ENCODE measurements at places on chromosomes 7 and 10.

GRCh38 chr7:30994206-30995100 lies 30.7 kb downstream of the GHRHR start:
- no peak for DNase-seq

DNA sequence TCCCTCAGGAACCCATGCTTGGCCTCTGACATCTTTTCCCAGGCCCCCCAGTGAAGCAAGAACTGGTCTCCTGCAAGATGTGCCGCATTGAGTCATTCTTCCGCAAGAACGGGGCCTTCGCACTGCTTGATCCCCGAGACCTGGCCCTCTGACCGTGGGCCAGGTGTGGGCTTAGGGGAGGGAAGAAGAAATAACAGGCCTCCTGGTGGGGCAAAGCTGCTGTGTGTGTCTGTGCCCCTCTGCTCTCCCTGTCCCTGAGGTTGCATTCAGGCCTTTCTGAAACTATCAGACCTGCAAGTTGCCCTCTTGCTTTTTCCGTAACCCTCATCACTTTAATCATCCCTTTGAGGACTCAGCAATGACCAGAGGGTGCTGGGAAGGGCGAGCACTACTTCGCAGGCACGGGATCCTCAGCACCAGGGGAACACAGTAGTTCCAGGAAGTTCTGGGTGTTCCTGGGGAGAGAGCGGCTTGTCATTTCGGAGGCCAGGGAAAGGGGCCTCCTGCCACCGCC lies 6.0 kb downstream of the ATP6V1F start:
- no peak for DNase-seq

DNA sequence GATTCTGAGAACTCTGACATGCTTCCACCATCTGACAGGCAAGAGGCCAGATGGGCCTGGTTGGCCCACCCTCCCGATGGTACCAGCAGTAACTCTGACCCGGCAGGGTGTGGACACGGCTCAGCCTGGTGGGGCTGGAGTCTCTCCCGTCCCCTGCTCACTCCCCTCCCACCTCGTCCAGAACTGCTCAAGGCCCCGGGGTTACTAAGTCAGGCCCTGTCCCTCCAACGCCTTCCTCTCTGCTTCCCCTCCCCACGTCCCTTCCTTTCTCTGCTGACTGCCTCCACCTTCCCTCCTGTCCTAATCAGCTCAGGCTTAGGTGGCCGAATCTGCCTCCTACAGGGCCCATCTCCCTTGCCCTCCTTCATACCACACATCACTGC lies 12.5 kb downstream of the CALML5 start:
- no peak for DNase-seq

- DNase-seq = no peak
Measured at GRCh38 chr10:61822781-61823230, 78.7 kb upstream of the ARID5B start.

- DNase-seq = no peak
Measured at GRCh38 chr10:11165591-11166543, 148.2 kb downstream of the CELF2 start.

DNA sequence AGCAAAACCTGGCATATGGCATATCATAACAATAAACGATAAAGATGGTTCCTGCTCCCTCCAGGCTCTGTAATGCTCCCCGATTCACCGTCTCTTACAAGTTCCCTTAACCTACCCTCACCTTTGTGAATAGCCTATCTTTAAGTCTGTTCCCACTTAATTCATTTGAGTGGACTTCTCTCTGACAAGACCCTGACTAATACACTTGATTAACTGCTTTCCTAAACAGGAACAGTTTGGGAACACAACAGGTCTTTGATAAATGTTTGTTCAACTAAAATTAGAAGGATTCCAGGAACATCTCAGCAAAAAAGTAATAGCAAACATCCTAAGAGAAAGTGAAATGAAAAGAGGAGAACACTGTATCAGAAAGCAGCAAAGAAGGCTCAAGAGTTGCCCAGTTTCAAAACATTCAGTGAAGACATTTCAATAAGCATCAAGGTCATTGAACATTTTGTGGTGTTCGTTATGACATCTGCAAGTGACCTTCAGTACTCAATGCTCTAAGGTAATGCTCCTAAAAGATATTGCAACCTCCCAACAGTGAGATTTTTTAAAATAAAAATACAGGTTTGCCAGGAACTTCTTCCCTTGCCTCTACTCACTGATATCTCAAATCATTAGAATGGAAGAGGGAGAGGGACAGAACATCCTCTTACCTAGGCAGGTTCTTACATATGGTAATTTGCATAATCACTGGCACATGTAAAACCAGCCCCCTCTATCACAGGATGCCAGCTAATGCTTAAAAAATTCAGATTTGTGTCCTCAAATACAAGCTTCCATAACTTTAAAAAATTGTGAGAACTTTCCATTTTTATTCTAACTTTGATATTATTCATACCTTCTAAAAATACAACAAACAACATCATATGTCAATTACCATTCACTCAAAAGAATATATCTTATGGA lies 11.4 kb upstream of the ARHGAP12 start:
- DNase-seq = no peak

DNA sequence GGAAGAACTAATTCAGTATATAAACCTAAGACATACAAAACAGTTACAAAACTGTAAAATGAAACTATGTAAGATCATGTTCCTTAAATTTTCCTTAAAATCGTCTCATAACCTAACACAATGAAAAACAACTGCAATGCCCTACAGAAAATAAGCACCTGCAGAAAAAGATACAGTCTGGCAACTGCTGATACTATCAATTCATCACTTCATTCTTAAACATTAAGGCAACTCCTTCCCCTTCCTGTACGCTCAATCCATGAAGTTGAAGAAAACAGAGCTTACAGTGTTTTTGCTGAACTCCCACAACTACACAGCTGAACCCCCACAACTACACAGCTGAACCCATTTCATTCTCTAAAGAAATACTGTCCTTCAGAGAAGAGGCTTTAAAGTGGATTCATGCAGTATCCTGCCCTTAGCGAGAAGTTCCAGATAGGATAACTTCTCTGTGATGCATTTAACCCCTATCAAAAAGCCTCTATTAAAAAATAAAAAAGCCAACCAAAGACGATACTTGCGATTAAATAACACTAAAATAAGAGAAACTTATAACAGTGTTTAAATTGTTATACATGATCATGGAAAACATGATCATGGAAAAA lies 50.0 kb downstream of the JMJD1C start:
- no peak for DNase-seq

- DNase-seq = no peak
Measured at GRCh38 chr7:42456756-42457276, 219.8 kb upstream of the GLI3 start.

GRCh38 chr7:22712999-22713398 lies 14.0 kb upstream of the IL6 start:
- no peak for DNase-seq

DNA sequence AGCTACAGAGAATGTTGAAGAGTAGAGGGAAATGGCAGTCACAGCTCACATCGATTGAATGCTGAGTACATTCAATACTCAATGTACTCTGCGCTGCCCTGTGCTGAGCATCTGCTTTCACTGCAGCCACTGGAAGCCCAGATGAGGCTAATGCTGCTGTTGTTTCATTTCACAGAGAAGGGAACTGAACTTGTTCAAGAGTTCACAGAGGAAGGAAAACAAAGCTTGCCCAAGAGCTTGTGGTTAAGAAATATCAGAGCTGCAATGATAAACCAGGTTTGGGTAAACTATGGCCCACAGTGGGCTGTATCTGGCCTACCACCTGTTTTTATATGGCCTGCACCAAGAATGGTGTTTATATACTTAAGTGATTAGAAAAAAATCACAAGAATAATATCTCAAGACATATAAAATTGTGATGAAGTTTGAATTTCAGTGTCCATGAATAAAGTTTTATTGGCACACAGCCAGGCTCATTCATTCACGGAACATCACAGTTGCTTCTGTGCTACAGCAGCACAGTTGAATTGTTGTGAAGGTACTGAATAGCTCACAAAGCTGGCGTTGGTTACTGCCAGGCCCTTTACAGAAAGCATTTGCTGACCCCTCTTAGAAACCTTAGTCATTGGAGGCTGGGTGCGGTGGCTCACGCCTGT lies 64.1 kb downstream of the CFAP58 start:
- no peak for DNase-seq

- no peak for DNase-seq
Measured at GRCh38 chr7:45055594-45056219, 33.1 kb downstream of the NACAD start.

All from AG09309 (cell line).